G401 (cell line): ENCODE measurements at places on chromosomes 12 and 14. TPM values are rescaled to one million over a fixed set of nuclear protein-coding genes. Genes with fewer than 3 reads are reported as not detected.

DNA sequence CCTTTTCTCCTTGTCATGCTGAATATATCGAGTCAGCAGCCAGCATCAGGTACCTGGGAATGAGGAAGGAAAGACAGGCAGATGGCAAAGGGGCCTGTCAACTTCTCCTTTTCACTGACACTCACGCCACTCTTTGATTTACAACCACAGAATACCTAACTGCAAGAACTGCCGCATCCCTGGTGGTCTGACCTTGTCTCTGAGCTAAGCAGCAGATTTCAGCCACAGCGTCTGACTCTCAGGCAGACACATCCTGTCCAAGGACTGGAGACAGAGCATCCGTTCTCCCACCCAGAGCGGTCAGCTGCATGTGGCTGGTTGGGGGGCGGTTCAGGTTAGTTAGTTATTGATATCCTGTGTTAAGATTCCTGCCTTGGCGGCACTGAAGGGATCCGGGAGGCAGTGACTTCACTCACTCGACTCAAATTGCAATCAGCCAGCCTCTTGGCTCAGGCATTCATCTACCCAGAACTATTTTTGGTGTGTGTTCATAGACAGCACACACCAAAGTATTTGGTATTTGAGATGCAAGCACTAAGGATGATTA is 11.2 kb upstream of the MAP1LC3B2 start:
- no peak for DNase-seq

GRCh38 chr14:36818794-36819384 is 157.2 kb downstream of the PAX9 start:
- DNase-seq = no peak

DNA sequence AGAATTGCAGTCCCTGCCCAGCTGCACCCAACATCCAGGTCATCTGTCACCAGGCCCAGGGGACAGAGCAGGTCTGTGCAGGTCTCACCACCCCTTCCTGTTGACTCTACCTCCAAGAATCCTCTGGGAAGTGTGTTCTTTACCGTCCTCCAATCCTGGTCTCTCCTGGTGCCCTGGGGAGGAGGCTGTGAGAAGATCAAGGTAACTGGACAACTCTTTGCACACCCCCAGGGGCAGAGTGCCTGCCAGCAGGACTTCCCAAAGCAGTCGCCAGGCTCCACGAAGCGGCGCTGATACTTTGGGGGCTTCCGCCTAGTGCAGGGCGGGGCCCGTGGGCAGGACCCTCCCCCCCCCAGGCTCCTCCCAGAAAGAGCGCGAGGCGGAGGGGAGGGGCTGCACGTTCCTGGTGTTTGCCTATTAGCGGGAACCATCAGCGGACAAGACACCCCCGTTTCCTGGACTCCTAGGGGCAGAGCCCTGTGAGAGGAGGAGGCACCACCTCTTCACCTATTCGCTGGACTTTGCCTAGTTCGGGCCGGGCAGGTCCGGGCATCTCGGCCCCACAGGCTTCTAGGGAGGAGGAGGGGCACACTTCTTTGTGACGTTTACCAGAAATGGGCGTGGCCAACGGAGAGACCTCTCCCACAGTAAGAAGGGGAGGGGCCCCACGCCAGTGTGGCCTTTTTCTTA is 918.0 kb downstream of the AACS start:
- no peak for DNase-seq

The KRT78 gene
- total RNA-seq = 0.61 TPM in 1 of 2 replicates, not detected in the other

The EML5 gene
- not detected in 2 replicates for total RNA-seq

The E2F7 gene
- total RNA-seq = 2.7 and 5.7 TPM in 2 replicates
